ENCODE measurements at places on chromosomes 1 and 21.
A peak's percentile ranks its signal among the peaks of the same experiment; 100 is the strongest.

DNA sequence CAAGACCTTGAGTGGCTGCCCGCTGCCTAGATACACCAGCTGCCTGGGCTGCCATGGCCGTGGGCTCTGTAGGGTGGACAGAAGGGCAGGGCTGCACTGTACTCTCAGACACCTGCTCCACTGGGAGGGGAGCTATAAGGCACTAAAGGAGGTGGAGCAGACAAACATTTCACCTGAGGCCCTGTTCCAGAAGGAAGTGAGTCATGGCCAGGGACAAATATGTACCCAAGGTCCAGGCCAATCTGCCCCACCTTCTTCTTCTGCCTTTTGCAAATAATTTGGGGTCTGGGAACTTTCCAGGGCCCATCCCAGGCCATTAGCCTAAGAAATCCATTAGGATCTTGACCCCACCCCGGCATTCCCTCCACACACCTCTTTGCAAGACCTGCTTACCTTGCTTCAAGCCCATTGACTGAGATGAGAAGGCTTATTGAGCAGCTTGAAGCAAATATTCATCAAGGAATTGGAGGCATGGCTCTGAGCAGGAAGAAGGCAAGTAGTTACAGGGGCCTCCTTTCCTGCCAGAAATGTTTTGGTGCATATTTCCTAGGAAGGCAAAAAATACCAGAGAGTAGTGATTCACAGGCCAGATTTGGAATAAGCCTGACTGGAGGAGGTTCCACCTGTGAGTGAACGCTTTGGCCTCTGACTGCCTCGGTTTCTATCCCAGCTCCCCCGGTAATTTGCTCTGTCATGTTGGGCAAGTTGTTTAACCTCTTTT lies at the start of gene CAPN8:
Gene CAPN8 (minus strand): TSS at position 110 of the 721 bp plus-strand sequence. CDS start 55 bp downstream, at position 55.
- no peak for DNase-seq

DNA sequence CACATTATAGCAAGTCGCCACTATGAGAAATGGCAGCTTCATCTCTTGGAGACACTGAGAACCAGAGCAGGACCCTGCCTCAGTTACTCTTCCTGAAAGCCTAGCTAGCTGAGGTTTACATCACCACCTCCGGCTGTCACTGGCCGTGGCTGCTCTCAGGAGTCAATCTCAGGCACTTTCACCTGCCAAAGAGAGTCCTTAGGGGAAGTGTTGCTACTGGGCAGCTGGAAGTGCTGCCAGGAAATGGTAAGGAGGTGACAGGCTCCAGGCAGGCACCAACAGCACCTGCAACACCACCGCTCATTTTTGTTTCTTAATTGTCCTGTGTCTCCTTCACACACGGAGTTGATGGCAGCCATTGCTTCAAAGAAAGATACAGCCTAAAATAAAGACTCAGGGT lies 92.5 kb downstream of the DSCAM start:
- no peak for DNase-seq

DNA sequence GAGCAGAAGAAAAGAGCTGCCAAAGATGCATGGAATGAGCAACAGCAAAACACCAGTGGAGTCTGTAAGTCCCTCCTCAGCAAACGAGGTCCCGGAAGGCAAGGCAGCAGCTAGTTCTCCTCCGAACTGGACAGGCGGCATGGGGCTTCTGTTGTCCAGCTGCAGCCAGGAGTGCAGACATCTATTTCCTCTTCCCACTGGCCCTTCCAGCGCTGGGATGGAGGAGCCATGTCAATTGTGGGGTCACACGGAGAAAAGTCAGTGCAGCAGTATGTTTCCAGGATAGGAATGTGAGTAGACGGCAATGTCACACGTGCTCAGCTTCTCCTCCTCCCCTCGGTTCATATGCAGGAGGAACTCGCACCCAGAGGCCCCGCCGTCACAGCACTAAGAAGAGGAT lies 46.5 kb downstream of the STX6 start:
- no peak for DNase-seq

DNA sequence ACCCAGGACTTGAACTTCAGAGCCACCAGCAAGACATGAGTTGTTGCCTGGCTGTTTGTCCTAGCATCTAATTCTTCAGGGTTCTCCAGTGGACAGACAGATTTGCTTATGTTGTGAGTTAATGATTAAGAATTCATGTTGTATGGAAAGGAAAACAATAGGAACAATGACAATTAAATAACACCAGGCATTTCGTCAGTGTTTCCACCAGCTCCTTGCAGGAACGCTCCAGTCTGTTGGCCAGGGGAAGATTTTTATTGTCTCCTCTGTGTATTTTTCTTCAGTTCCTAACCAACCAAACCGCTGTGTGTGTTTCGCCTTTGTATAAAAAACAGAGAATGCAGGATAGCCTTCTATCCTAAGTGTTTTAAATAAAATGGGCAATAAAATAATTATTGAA lies 64.4 kb upstream of the PTGFR start:
- no peak for DNase-seq

DNA sequence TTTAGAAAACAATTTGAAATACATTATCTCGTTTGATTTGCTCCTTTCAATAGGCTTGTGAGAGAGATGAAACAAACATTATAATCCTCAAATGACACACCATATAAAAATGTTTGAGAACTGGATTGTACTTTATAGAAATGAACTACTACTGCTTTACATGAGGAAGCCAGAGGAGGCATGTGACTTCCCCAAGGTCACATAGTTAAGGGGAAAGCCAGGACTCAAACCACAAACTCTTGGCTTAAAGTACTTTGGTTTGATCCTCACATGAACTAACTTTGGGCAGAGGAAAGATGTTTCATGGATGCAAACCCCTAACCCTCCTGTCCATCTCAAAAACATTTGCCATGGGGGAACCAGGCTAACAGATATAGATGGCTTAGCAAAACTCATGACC lies 4.7 kb downstream of the ARHGEF11 start:
- peak; percentile 55 for DNase-seq

DNA sequence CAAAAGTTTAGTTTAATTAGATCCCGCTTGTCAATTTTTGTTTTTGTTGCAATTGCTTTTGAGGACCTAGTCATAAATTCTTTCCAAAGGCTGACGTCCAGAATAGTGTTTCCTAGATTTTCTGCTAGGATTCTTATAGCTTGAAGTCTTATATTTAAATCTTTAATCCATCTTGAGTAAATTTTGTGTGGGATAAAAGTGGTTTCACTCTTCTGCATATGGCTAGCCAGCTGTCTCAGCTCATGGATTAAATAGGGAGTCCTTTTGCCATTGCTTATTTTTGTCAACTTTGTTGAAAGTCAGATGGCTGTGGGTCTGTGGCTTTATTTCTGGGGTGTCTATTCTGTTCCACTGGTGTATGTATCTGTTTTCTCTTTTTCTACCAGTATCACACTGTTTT lies 801.3 kb upstream of the ADGRL4 start:
- no peak for DNase-seq

DNA sequence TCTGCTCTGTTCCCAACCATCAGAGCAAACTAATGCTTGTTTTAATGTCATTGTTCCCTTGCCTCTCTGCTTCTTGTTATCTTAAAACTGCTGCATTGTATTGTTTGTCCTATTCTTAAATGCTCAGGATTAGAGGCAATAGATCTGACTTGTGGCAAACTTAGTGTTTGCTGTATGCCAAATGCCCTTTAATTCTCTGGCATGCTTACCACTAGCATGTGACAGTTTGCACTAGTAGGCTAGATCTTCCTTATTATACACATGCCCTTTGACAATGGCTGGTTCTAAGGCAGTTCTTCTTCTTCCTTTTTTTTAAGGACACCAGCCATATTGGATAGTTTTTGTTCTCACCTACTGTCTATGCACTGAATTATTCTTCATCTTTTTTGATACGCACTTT lies 30.1 kb downstream of the PALMD start:
- no peak for DNase-seq

- no peak for DNase-seq
Observed at GRCh38 chr1:3618881-3619671, 5.7 kb upstream of the TPRG1L start.

DNA sequence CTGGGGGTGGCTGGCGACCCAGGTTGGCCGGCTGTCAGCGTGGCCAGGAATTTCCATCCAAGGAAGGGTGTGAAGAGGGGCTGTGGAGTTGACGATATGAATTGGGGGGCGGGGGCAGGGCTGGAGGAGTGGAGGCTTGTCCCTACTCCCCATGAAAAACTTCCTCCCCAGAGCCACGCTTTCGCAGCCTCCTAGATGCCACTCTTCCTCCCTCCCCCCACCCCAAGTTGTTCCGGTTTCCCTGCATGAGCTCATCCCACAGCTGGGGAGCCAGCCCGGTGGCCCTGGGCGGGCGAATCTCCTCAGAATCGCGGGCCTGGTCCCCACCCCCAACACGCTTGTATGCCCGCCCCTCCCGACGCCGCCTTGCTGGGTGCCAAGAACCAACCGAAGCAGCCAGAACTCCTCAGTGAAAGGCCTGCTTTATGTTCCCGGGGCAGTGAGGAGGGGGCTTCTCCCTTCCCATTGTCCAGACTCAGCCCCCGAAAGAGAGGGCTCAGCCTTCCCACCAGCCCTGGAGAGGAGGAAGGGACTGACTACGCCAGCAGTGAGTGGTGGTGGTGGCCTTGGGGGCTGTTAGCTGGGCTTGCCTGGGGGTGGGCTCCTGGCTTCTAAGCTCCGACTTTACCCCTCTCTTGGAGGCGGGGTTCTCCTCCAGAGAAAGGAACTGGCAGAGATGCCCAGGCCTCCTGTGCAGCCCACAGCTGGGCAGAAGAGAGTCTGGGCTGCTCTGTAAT lies 1.8 kb upstream of the CSMD2 start:
- no peak for DNase-seq

DNA sequence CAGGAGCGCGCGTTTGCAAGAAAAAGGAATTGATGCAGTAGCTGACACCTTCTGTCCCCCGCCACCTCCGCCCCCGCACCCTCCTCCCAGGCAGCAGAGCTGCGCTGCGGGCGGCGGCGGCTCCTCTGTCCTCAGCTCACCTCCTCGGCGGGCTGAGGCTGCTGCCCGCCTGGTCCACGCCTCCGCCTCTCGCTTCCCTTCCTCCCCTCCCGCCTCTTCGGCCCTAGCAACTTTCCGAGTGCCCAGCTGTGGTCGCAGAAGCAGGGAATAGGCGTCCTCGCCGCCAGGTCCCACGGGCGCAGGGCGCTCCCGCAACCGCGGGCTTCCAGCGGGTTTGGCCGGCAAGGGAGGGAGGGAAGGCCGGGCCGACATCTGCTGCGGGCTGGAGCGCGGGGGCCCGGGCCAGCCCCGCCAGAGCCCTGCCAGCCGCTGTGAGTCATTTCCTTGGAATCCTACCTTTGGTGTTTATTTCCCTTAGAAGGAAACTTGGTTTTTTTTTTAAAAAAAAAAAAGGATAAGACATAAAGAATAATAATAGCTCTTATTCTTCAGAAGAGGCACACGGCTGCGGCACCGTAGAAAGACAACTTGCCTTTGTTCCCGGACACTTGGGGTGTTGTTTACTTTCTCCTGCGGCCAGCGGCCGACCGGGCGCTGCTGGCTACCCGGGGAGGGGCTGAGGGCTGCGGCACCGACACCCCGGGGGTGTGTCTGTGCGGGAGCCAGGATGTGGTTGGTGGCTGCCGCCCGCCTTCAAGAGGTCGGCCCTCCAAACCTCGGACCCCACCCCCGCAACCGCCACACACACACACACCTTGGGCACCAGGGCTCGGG lies 1.1 kb downstream of the SERTAD4 start:
- DNase-seq, result no peak

GRCh38 chr1:18868354-18868753 lies 8.9 kb upstream of the TAS1R2 start:
- DNase-seq, result no peak

- no peak for DNase-seq
Observed at GRCh38 chr1:93710499-93711453, 29.1 kb upstream of the BCAR3 start.

DNA sequence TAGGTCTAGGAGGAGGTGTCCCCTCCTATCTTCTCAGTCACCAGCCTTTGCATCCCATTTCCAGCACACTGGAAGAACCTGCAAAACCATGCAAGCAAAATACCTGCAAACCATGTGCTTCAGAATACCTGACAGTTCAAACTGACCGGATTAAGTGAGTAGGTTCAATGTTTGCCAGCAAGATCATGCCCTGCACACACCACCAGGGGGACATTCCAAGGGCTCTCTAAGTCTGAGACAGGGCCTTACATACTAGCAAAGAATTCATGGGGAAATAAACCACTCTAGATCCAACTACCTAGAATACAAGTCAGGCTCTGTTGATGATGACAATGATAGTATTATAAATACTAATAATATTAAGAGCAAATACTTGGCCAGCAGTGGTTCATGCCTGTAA lies 27.6 kb downstream of the INPP5B start:
- no peak for DNase-seq

DNA sequence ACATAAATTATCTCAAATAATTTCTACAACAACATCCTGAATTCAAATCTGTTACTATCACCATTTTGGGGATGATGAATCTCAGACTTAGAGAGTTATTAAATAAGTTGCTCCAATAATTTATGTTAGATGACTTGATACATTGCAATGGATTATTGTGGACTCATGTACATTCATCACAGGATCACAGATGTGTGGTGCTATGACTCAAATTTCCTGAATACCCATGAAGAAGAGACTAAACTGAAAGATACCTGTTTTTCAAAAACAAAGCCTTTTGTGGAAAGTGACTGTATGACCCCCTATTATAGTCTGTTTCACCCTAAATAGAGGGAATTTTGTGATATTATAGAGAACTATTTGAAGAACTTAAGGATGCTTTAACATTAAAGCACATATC lies 315.0 kb downstream of the PLA2G4A start:
- no peak for DNase-seq

DNA sequence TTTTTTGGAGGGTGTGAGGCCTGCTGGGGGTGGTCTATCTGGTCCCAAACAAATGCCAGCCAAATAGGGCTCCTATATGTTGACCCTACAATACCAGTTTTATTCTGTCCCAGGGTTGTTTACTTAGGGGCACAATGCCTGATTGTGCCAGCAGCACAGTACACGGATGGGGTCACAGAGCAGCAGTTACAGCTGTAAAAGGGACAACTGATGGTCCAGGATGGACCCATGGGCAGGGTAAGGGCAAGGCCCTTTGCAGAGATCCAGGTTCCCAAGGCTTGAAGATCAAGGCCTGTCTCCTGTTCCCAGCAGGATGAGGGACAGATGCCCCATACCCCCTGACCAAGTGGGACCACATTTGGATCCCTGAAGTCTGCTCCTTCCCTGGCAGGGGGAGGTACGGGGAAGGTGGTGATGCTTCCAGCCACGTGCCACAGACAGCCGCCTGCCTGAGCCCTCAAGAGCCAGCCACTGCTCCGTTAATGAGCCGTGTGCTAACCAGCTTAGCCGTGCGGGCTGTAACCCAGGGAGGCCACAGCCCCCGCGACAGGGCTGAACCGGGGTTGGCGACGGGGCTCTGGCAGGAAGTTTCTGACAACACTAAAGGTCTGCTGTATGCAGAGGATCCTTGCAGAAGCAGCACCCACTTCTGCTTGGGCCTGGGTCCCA lies 18.2 kb downstream of the SLC6A9 start:
- DNase-seq, result no peak
